ENCODE measurements at places on chromosomes 6 and 20.

- no peaks in the 10 kb centered on the region for H3K27me3 ChIP-seq
- DNase-seq: no peak
- no peaks in the 10 kb centered on the region for H3K4me1 ChIP-seq
- no peak overlapping the region for H3K27ac ChIP-seq
- no peaks in the 10 kb centered on the region for H3K36me3 ChIP-seq
These were observed 59.0 kb downstream of the SLC23A2 start for GRCh38 chr20:4942331-4942730.

DNA sequence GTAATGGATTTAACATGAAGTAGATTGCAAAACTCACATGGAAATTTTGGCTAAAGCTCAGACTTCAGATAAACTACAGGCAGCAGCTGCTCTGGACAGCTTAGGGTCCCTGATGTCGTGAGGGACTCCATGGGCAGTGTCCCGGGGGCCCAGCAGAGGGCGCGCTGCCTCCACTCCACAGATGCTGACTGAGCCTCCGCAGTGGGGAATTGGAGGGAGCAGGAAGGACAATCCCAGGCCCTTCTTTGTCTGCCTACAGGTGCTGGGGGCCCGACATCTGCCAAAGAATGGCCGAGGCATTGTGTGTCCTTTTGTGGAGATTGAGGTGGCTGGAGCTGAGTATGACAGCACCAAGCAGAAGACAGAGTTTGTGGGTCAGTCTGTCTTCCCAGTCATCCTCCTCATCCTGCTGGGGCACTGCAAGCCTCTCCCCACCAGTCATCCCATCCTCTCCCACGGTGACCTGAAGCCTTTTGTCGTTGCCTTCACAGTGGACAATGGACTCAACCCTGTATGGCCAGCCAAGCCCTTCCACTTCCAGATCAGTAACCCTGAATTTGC is 35.9 kb downstream of the PLCG1 start:
- H3K4me1 ChIP-seq: no peaks in the 10 kb centered on the region
- no peaks in the 10 kb centered on the region for H3K27me3 ChIP-seq
- H3K27ac ChIP-seq: no peak overlapping the region
- H3K36me3 ChIP-seq: peaks cover 91% of the 10 kb centered on the region

DNA sequence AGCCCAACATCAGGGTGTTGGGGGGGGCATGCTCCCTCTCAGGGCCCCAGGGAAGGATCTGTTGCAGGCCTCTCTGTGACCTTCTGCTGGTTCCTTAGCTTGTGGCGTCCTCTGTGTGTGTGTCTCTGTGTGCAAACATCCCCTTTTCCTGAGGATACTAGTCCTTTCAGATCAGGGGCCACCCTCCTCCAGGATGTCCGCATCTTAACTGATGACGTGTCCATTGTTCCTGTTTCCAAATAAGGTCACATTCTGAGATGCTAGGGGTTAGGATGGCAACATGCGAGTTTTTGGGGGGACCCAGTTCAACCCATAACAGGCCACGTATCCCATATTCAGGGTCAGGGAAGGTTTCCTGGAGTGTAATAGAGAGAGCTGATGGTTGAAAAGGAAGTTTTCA is 40.9 kb downstream of the GMPR start:
- H3K36me3 ChIP-seq: no peaks in the 10 kb centered on the region
- no peaks in the 10 kb centered on the region for H3K27me3 ChIP-seq
- DNase-seq: no peak
- H3K27ac ChIP-seq: no peak overlapping the region

- no peak overlapping the region for H3K27ac ChIP-seq
- no peak for DNase-seq
- H3K27me3 ChIP-seq: no peaks in the 10 kb centered on the region
- no peaks in the 10 kb centered on the region for H3K4me1 ChIP-seq
These were observed 318.0 kb downstream of the GRIK2 start for GRCh38 chr6:101711518-101711917.

DNA sequence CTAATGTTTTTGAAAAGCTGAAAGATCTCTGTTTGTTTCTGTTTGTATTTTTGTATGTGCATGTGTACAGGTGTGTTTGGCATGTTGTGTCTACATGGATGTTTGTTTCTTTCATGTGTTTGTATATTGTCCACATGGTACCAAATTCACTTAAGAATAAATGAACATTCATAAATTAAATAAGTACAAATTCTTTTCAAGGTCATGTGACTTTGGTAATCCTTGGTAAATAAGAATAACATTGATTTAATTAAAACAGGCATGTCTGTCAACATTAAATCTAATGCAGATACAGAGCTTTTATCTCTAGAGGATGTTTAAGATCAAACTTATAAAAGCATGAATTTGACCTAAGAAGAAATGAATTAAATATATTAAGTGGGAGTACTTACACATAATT is 219.8 kb upstream of the EPHA7 start:
- no peaks in the 10 kb centered on the region for H3K4me1 ChIP-seq
- no peak overlapping the region for H3K27ac ChIP-seq
- DNase-seq: no peak
- H3K4me3 ChIP-seq: no peak overlapping the region

DNA sequence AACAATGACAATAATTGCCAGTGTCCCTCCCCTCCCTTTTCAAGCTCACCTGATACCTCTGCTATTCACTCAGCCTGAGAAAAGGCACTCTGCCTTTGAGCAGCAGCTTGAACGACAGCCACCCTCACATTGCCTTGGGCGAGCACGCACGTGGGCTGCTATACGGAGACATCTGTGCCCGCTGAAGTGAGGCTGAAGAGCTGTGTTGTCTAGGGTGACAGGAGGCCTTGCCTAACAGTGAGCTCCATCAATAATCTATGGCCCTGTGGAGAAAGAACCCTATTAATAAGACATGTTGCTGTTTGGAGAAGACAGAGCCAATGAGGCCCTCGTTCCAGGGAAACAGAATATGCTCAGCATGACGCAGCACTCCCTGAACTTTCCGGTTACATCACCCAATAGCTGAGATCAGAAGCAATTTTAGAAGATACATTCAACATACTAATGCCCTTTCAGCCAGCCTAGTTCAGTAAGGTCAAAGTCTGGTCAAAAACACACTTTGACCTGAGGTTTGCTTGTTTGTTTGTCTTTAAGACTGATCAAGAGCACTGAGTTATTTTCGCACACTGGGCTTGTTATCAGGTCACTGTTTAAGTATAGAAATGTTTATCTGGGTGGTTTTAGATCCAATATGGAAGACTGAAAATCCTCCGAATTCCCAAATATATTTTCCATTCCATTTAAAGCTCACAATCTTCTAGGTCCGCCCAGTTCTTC is 30.6 kb downstream of the RBM24 start:
- no peaks in the 10 kb centered on the region for H3K27me3 ChIP-seq
- no peak overlapping the region for H3K27ac ChIP-seq
- no peak overlapping the region for H3K4me3 ChIP-seq
- no peaks in the 10 kb centered on the region for H3K4me1 ChIP-seq
- H3K36me3 ChIP-seq: no peaks in the 10 kb centered on the region

DNA sequence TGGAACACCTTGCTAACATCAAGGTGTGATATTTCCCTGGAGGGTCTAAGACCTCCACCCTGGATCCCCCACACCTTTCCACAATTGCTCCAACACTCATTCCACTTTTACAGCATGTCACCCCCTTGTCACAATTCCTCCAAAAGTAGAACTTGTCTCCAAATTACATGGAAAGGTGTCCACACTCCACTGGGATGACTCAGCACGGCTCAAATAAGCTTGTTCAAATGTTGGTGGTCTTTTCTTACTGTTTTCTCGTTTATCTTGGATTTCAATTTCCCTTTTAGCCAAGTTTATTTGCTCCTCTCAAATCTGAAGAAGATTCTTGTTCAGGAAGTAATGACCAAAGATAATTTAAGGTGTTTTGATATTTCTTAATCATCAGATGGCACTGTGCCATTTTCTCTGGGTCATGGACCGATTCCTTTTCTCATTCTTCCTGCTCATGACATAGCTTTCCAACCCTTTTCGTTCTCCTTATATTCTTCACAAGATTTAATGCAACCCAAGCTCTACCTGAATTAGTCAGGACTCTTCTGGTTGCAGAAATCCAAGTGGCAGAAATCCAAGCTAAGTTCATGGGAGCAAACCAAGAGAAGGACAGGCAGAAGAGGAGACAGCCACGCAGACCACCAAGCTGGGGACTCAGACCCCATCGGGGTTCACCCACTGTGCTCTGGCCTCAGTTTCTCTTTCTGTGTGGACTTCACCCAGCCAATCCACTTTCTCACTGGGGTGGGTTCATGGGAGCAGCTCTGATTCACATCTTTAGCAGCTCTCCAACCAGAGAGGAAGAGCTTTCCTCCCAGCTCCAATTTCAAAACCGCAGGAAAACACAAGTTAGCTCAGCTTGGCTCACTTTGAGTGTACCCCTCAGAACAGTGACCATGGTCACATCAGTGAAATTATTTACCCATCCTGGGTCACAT is 110.5 kb upstream of the CDYL start:
- DNase-seq: no peak
- H3K4me3 ChIP-seq: no peak overlapping the region
- no peaks in the 10 kb centered on the region for H3K4me1 ChIP-seq
- no peaks in the 10 kb centered on the region for H3K36me3 ChIP-seq

DNA sequence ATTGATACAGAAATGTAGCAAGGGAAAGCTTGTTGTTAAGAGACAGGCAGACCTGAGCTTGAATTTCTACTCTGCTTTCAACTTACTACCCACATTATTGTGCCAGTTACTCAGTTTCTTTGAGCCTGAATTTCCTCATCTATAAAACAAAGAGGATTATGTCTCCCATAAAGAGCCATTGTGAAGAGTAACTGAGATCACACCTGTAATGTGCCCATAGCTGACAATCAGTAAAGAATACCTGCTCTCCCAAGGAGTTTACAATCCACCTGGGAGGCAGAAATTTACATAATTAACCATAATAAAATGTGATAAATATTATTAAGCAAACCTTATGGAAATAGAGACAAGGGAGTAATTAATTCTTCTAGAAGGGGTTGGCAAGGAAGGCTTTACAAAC is 204.9 kb downstream of the EPM2A start:
- no peaks in the 10 kb centered on the region for H3K36me3 ChIP-seq
- DNase-seq: no peak
- no peaks in the 10 kb centered on the region for H3K27me3 ChIP-seq
- H3K4me3 ChIP-seq: no peak overlapping the region
- no peak overlapping the region for H3K27ac ChIP-seq

- H3K27ac ChIP-seq: no peak overlapping the region
- DNase-seq: no peak
- H3K4me1 ChIP-seq: no peaks in the 10 kb centered on the region
- H3K4me3 ChIP-seq: no peak overlapping the region
These were observed 602.2 kb upstream of the NRSN1 start for GRCh38 chr6:23523771-23524170.

- H3K36me3 ChIP-seq: no peaks in the 10 kb centered on the region
- no peak for DNase-seq
- H3K4me1 ChIP-seq: no peaks in the 10 kb centered on the region
- H3K27me3 ChIP-seq: no peaks in the 10 kb centered on the region
These were observed 95.8 kb downstream of the DHX35 start for GRCh38 chr20:39057911-39058310.

DNA sequence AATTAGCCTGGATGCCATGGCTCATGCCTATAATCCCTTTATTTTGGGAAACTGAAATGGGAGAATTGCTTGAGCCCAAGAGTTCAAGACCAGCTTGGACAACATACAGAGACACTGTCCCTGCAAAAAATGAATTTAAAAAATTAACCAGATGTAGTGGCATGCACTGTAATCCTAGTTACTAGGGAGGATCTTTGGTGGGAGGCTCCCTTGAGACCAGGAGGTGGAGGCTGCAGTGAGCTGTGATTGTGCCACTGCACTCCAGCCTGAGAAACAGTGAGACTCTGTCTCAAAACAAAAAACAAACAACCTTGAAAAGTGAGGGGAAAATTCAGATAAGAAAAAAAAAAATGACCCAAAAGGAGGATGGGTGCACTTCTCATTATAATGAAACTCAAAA is 23.4 kb downstream of the CAP2 start:
- no peak overlapping the region for H3K4me3 ChIP-seq
- no peak overlapping the region for H3K27ac ChIP-seq
- no peak for DNase-seq
- H3K4me1 ChIP-seq: no peaks in the 10 kb centered on the region

DNA sequence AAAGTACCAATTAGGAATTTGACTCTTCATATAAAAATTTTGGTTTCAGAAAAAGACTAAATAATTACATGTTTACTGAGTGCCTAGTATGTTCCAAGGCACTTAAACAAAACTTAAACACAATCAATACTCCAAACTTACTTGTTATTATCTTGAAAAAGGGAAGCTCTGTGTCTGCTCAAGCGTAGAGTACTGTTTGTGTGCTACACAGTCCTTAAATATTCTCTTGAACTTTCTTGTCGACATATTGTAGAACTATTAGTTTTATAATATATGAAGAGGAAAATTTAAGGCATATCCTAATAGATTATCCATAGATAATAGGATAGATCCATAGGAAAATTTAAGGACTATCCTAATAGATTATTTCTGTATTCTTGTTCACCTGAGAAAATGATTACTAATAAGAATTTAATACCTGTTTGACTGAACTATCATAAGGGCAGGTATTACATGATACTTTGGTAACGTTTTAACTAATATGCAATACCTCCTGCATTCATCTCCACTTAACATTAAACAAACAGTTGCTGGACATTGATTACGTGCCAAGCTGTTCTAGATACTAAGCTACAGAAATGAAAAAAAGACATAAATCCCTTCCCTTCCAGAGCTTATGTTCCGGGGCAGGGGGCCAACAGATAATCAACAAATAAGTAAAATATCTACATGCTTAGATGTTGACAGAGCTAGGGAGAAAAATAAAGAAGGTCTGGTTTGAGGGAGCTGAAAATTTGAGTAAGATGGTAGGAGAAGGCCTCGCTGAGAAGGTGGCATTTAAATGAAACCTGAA is 115.2 kb upstream of the BCLAF1 start:
- H3K27ac ChIP-seq: no peak overlapping the region
- no peaks in the 10 kb centered on the region for H3K4me1 ChIP-seq
- H3K4me3 ChIP-seq: no peak overlapping the region
- DNase-seq: no peak
- H3K36me3 ChIP-seq: no peaks in the 10 kb centered on the region

- H3K36me3 ChIP-seq: no peaks in the 10 kb centered on the region
- H3K4me1 ChIP-seq: no peaks in the 10 kb centered on the region
- DNase-seq: no peak
These were observed 185.1 kb downstream of the PDE7B start for GRCh38 chr6:136036601-136037000.

GRCh38 chr6:34011264-34011663 is 134.6 kb downstream of the GRM4 start:
- DNase-seq: no peak
- H3K27ac ChIP-seq: no peak overlapping the region
- H3K36me3 ChIP-seq: no peaks in the 10 kb centered on the region

- H3K4me1 ChIP-seq: no peaks in the 10 kb centered on the region
- no peaks in the 10 kb centered on the region for H3K27me3 ChIP-seq
- no peak overlapping the region for H3K4me3 ChIP-seq
- no peak overlapping the region for H3K27ac ChIP-seq
- no peak for DNase-seq
These were observed 112.0 kb upstream of the SIRPA start for GRCh38 chr20:1783245-1783644.

GRCh38 chr20:34129518-34130162 is 17.6 kb upstream of the EIF2S2 start:
- no peaks in the 10 kb centered on the region for H3K27me3 ChIP-seq
- H3K36me3 ChIP-seq: no peaks in the 10 kb centered on the region
- H3K4me3 ChIP-seq: no peak overlapping the region
- H3K27ac ChIP-seq: no peak overlapping the region

- H3K4me1 ChIP-seq: peaks cover 12% of the 10 kb centered on the region
- H3K27me3 ChIP-seq: no peaks in the 10 kb centered on the region
- H3K4me3 ChIP-seq: no peak overlapping the region
- DNase-seq: no peak
These were observed 26.0 kb downstream of the SDCBP2 start for GRCh38 chr20:1302685-1303541.

- H3K4me1 ChIP-seq: no peaks in the 10 kb centered on the region
- no peak for DNase-seq
- no peak overlapping the region for H3K27ac ChIP-seq
- H3K36me3 ChIP-seq: no peaks in the 10 kb centered on the region
- no peaks in the 10 kb centered on the region for H3K27me3 ChIP-seq
- H3K4me3 ChIP-seq: no peak overlapping the region
These were observed 4.6 kb upstream of the PFDN4 start for GRCh38 chr20:54203281-54203680.

Data from naive thymus-derived CD4-positive, alpha-beta T cell (primary cell).